Activated CD8-positive, alpha-beta memory T cell treated with anti-CD3 and anti-CD28 coated beads, Interleukin-2, amount 10 ng/mL, durations not matched to agents 7 days and 5 days (primary cell): ENCODE measurements at places on chromosomes 7 and 10.
A peak's percentile ranks its signal among the peaks of the same experiment; 100 is the strongest.

GRCh38 chr10:19874791-19875190 lies 58.6 kb downstream of the PLXDC2 start:
- no peak for DNase-seq

DNA sequence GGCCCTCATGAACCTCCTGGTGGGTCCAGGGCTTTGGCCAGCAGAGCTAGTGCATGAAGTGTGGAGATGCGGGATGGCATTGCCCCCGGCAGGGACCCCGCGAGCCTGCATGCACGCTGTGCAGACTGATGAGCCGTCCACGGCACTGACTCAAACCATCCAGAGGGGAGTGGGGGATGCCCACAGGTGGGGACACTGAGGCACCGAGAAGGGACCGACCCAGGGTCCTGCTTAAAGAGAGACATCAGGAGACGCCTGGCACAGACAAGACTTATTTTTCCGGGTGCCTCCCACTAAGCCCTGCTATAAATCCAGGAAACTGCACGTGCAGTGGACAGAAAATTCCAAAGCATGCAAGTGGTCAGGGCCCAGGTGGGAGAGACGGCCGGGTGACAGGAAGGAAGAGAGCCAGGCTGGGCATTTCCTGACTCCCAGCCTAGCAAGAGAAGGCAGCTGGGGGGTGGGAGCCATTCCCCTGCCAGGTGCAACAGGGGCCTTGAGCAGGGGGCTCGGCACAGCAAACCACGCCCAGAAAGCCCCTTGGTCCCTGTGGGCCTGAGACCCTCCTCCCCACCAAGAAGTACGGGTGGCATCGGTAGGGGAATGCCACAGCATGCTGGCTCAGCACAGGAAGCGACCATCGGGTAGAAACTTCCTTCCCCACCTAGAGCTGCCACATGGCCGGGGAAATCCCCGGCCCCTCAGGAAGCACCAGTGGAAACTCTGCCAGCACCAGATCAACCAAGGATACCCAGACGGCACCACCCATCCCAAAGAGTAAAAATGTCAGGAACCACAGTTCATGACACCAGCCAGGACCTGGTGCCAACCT lies 91.5 kb downstream of the FOXL3 start:
- DNase-seq = no peak

DNA sequence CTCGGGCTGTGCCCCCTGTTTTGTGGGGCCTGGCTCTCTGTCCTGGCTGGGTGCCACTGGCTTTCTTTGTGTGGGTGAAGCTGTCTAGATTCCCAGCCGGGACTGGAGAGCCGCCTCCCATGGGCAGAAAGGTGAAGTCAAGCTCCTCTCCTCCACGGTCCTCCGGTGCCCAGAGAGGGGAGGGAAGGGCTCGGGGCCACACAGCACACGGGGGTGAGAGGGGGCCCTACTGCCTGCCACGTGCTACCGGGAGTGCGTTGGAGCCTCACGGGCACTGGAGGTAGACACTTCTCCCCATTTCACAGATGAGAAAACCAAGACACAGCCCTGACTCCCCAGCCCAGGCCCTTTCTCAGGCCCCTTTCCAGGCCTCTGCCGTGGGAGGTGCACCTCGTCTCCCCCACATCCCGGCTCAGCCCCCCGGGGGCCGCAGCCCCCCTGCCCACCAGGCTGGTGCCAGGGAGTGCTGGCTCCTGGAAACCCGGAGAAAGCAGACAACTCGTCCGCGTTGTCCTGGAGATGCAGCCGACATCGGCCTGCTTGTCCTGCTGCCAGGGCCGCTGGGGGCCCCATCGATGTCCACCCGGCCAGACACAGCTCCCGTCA lies 55.8 kb downstream of the UNCX start:
- DNase-seq = no peak

DNA sequence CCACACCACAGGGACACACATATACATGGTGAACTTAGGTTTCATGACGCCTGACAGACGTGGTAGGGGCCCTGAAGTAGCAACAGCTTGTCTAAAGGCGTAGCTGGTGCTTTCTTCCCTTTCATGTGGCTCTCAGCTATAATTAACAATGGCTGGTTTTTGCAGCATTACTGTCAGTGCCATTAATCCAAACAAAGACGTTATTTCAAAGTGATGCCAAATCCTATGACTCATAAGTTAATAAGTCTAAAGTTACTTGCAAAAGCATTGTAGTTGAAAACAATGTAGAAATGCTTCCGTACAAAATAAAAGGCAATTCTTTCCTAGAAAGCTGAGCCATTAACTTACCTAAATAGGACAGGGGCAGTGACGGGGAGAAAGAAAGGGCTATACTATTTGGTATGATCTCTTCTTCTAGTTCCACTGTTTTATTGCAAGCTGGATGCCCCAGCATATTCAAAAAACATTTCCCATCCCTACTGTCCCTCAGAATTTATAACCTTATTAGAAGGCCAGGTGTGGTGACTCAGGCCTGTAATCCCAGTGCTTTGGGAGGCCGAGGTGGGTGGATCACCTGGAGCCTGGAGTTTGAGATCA lies 105.4 kb downstream of the ODAD2 start:
- DNase-seq = no peak

DNA sequence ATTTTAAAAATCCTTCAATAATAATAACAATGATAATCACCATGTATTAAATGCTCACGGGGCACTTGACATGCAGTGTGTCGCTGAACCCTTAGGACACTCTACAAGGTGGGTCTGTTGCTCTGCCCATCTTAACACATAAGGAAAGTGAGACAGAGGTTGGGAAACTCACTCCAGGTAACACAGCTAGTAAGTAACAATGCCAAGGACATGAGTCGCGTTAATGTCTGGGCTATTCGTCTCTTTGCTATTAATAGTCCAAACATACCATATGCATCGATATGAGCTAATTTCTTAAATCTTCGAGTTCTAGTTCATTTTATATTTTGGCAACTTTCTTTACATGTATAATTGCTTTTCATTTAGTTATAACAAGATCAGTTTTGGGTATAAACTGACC lies 79.5 kb downstream of the BEND7 start:
- no peak for DNase-seq

GRCh38 chr10:91127341-91128082 lies 93.0 kb upstream of the PCGF5 start:
- DNase-seq = no peak

GRCh38 chr7:139829025-139829774 lies at the start of gene TBXAS1:
TBXAS1 (plus strand) TSS chr7:139829264; CDS start chr7:139829391, 127 bp downstream.
- no peak for DNase-seq

DNA sequence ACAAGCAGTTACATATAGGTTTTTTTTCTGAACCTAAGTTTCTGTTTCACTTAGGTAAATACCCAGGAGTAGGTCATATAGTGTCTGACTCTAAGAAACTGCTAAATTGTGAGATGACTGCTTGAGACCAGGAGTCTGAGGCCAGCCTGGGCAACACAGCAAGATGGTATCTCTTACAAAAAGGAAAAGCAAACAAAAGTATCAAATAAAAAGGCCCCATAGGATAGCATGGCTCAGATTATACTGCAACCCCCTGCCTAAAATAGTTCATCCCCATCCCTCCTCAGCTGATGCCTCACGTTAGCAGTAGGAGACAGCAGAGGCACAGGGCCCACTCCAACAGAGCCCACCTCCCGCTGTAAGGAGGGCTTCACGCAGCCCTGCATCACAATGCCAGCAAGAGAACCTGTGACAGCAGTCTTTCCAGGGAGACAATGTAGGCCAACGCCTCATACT lies 90.3 kb downstream of the SRPK2 start:
- peak; percentile 67 for DNase-seq

DNA sequence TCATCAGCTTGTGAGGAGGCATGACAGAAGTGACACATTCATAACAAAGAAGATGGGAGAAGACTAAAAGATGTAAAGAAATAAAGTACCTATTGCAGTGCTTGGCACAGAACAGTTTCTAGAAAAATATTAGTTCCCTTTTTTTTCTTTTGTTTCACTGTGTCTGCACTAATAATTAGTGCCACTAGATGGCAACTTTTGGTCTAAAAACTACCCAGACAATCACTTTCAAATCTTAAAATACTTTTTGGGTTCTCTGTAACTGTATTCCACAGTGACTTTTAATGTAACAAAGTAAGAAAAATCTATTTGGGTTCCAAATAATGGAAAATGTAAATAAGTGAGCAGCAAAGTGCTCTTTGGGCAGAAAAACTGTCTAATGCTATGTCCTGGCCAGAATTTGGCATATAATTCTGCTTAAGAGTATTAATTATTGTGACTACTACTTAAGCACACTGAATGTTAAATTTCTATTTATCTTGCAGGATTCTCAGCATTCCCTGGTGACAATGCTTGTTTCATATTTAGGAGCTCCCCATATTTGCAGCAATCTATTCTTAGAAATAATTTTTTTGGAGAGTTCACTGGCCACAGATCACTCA lies 134.8 kb upstream of the KIF5B start:
- DNase-seq = no peak

DNA sequence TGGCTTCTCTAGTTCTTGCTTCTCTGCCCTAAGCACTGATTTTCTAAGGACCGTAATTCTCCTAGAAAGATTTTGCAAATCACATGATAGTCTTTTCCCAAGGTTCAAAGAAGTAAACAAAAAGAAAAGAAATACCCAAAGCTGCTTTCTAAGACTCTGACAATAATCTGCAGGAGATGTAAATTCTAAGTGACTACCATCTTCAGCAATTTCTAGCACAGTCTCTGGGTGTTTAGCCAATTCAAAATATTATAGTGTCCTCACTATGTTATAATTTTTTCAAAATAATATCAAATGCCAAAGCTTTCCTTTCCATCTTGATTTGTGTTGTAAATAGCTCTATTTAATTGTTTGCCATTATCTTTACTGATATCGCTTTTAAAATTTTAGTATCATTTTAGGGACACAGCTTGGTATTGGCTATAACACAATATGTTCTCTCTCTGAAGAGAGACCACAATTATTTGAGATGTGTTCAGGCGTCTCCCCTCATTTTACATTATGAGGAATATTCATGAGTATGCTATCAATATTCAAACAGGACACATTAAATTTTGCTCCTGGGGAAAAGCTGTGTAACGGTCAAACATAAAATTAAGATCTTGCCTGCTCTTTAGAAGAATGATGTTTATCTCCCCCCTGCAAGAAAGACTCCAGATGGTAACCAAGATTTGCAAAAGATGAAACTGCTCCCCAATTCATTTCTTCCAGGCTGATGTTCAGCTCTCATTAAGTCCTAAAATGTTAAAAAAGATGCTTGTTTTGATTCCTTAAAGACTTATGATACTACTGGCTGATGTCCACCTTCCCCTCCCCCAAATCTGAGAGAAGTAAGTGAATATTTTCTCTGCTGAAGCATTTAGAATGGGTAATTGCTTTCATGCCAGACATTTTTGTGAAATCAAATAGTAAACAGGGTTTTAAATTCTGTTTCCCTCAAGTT lies 191.9 kb upstream of the WDR11 start:
- no peak for DNase-seq

- DNase-seq = no peak
Measured at GRCh38 chr10:103013416-103013815, 95.3 kb downstream of the CNNM2 start.

- DNase-seq = no peak
Measured at GRCh38 chr10:35347121-35347562, 10.8 kb downstream of the CCNY start.

- DNase-seq = no peak
Measured at GRCh38 chr10:23340354-23340753, 4.2 kb downstream of the C10orf67 start.

- DNase-seq = no peak
Measured at GRCh38 chr10:43177595-43177994, 39.4 kb downstream of the CSGALNACT2 start.

DNA sequence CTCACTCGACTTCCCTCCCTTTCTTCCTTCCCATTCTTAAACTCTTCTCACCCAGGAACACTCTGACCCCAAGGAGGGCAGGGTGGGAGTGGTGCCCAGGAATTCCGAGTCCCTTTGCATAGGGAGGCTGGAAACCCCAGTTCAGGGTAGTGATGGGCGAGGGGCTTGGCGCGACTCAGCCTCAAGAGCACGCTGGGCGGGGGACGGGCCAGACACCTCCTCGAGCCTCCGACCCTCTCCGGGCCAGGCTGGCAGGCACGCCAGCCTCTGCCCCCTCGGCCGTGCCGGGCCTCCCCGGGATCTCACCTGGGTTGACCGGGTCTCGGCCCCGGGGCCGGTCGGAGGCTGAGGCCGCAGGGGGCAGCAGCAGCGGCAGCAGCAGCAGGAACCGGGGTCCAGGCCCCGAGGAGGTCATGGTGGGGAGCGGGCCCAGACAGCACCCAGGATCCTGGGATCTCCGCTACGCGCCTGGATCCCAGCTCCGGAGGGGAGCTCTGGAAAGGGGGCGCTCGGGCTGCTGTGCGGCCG lies 457 bp downstream of the PLOD3 start:
- peak; percentile 45 for DNase-seq

- DNase-seq = no peak
Measured at GRCh38 chr10:91040343-91040742, 119.5 kb upstream of the ANKRD1 start.

DNA sequence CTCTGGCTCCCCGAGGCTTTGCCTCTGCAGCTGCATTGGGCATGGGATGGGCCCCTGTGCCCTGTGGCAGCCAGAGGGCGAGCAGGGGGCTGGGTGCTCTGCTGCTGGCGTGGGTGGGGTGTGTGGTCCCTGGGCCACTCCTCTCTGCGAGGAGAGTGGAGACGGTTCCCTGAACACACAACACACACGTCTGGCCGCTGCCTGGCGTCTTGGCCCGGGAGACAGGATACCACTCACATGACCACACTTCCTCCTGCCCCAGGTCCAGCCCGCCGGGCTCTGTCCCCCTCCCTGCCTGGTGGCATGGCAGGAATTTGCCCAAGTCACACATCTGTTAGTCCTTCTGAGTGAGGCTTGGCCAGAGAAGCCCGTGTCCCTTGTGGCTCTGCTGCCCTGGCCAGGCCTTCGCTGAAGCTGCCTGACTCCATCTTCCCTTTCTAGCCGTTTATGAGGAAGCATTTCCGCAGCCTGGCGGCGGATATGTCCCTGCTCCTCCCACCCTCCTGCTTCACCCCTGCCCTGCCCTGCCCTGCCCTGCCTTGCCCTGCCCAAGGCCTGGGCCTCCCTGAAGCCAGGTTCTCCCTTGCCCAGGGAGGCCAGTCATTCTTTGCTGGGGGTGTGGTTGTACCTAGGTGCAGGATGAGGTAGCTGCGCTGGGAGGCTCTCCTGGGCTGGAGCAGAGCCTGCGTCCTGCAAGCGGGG lies 3.0 kb downstream of the BRI3 start:
- no peak for DNase-seq

GRCh38 chr10:106107706-106108105 lies 1056.8 kb downstream of the SORCS1 start:
- no peak for DNase-seq

- no peak for DNase-seq
Measured at GRCh38 chr10:110724116-110724921, 80.2 kb downstream of the RBM20 start.

GRCh38 chr10:73865459-73866442 lies 8.6 kb downstream of the CAMK2G start:
- peak; percentile 79 for DNase-seq

- DNase-seq = no peak
Measured at GRCh38 chr7:95472581-95473161, 13.1 kb upstream of the ASB4 start.
